ENCODE measurements at places on chromosomes 13 and 19. TPM values are rescaled to one million over a fixed set of nuclear protein-coding genes. Genes with fewer than 3 reads are reported as not detected.

The EDDM13 gene
- not detected for total RNA-seq

The NECTIN2 gene
- 0.71 TPM for total RNA-seq

The ELAVL3 gene
- not detected for total RNA-seq

The NLRP7 gene
- total RNA-seq = not detected

The USP12 gene
- 40.6 TPM for total RNA-seq

The COX6B2 gene
- 0.81 TPM for total RNA-seq

The IGSF23 gene
- not detected for total RNA-seq

The ZNF226 gene
- 10.7 TPM for total RNA-seq

DNA sequence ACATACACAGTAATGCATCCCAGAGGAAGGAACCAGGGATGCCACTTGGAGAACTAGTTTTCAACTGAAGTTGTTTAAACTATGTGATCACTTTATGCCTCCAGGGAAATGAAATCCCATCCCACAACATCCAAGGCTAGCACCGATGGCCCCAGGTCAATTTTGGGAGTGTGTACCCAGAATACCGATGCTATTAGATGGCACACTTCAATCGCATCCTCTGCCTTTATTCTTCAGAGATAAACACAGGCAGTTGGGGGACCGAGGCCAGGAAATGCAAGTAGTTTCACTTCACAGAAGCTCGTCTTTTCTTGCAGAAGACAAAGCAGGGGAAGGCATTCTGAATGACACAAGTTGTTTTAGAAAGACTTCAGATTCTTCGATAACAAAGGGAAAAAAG lies 13.8 kb downstream of the STK24 start:
- peak; percentile 57 for DNase-seq
- H3K4me1 ChIP-seq = peaks cover 81% of the 10 kb centered on the region
- peak overlapping the region; percentile 82 for H3K4me3 ChIP-seq
- peaks cover 21% of the 10 kb centered on the region for H3K36me3 ChIP-seq
- peak overlapping the region; percentile 72 for H3K27ac ChIP-seq

GRCh38 chr19:4258181-4258580 lies 11.3 kb downstream of the YJU2 start:
- H3K27me3 ChIP-seq = no peaks in the 10 kb centered on the region
- DNase-seq = no peak
- no peaks in the 10 kb centered on the region for H3K4me1 ChIP-seq
- no peak overlapping the region for H3K27ac ChIP-seq
- H3K36me3 ChIP-seq = peaks cover 34% of the 10 kb centered on the region

DNA sequence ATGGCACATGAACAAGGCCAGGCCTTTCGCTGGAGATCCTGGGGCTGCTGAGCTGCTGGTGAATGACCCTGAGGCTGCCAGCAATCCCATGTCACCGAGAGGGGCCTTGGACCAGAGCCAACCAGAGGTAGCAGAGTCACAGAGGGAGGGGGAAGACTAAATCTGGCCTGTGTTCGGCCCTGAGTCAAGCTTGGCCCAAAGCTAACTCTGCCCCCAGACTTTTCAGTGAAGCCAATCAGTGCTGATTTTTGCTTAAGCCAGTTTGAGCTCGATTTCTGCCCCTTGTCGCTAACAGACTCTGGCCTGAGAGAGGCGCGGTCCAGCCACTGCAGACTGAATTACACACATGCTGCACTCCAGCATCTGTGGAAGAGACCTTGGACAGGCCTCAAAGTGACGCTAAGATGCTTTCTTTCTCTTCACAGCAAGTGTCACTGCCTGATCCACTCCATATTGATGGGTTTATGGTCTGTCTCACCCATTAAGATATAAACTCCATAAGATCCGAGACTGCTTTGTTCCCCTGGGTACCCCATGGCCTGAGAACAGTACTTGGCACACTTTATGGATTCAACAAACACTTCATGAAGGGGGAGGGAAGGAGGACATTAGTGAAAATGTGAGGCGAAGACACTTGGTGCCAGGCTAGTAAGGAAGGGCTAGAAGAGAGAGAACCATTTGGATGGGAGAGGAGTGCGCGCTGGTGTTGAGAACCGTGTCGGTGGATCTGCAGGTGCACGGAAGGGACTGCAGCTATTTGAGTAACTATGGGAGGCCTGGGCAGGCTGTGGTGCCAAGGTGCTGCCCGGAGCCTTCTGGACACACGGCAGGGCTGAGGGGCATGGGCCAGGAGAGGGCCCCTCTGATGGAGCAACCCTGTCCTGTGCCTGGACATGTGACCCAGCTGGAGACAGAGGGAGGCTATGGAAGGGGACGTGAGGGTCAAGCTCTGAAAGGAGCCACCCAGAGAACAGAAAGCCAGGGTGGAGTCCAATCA lies 17.6 kb downstream of the RANBP3 start:
- peaks cover 3% of the 10 kb centered on the region for H3K36me3 ChIP-seq
- H3K27ac ChIP-seq = peak overlapping the region; percentile 98
- DNase-seq = no peak
- no peaks in the 10 kb centered on the region for H3K27me3 ChIP-seq
- H3K4me1 ChIP-seq = peaks cover 92% of the 10 kb centered on the region

- no peaks in the 10 kb centered on the region for H3K27me3 ChIP-seq
- H3K36me3 ChIP-seq = no peaks in the 10 kb centered on the region
- H3K4me3 ChIP-seq = no peak overlapping the region
- peaks cover 6% of the 10 kb centered on the region for H3K4me1 ChIP-seq
Observed at GRCh38 chr13:31824705-31825517, 85.6 kb downstream of the RXFP2 start.

DNA sequence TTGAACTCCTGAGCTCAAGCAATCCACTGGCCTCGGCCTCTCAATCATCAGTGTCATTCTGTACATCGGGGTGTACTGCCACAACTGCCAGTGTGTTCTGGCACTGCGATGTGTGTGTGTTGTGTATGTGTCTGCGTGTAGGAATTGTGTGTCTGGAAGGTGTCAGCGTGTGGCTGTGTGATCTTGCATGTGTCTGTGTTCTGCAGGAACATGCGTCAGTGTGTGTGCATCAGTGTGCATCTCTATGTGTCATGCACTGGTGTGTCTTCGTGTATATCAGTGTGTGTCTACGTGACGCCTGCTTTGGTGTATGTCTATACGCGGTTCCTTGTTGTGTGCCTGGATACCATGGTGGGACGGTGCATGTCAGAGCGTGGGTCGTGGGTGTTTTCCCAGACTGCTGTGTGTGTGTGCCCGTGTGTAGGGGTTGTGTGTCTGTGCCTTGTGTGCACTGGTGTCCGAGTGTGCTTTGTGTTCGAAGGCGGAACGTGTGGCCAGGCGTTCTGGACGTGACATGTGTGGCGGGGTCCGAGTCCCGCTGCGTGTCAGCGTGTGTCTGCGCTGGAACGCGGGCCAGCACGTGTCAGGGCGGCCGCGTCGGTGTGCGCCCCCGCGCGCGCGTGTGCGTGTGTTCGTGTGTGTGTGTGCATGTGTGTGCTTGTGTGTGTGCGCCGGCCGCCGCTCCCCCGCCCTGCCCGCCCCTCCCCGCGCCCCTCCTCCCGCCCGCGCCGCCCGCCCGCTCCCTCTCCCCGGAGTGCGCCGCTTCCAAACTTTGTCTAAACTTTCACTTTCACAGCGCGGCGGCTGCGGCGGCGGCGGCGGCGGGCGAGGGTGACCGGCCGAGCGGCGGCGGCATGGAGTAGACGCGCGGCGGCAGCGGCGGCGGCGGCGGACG lies at the start of gene NFIX:
Gene NFIX, plus strand, starts transcription at position 775 of the 895 bp plus-strand sequence. CDS start 363 bp downstream, outside the sequence.
- H3K4me3 ChIP-seq = peak within 1 kb of the TSS; percentile 76
- H3K4me1 ChIP-seq = peaks cover 6% of the 10 kb centered on the region
- peak; percentile 71 for DNase-seq
- peak within 1 kb of the TSS; percentile 16 for H3K27ac ChIP-seq
- H3K36me3 ChIP-seq = no peaks in the 10 kb centered on the region
- peaks cover 9% of the 10 kb centered on the region for H3K27me3 ChIP-seq

DNA sequence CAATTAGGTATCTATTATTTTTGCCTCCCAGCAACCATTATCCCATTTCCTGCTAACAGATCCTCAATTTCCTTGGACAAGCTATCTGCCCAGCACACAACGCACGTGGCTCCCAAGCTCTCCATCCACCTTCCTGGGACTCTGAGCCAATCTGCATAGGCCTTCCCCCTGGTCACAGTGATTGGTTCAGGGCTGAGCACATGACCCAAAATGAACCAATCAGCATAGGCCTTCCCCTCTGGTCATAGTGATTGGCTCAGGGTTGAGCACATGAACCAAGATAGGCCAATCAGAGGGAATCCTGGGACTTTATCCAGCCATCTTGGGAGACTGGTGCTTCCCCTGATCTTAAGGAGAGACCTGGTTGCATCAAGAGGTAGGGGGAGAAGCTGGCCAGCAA lies 5.8 kb downstream of the CPAMD8 start:
- H3K27me3 ChIP-seq = peaks cover 17% of the 10 kb centered on the region
- no peak for DNase-seq
- H3K4me1 ChIP-seq = peaks cover 1% of the 10 kb centered on the region
- H3K4me3 ChIP-seq = no peak overlapping the region
- H3K36me3 ChIP-seq = peaks cover 9% of the 10 kb centered on the region
- H3K27ac ChIP-seq = no peak overlapping the region

DNA sequence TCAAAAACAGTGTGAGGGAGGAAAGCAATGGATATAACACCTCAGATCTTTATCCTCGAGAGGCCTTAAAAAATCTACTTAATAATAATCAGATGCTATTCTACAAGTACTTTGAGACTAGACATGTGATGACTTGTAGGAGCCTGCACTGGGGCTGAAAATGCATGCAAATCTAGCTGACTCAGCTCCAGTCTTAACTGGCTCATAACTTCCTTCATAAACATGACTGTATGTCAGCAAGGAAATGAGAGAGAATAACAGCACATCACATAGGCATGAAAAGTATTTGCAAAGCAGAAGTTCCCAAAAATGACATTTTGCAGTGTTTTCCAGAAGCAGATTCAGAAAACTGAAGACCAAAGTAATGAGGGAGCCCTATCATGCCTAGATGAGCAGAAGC lies 38.1 kb downstream of the PSG5 start:
- H3K4me3 ChIP-seq = no peak overlapping the region
- DNase-seq = no peak
- no peaks in the 10 kb centered on the region for H3K4me1 ChIP-seq
- no peak overlapping the region for H3K27ac ChIP-seq

DNA sequence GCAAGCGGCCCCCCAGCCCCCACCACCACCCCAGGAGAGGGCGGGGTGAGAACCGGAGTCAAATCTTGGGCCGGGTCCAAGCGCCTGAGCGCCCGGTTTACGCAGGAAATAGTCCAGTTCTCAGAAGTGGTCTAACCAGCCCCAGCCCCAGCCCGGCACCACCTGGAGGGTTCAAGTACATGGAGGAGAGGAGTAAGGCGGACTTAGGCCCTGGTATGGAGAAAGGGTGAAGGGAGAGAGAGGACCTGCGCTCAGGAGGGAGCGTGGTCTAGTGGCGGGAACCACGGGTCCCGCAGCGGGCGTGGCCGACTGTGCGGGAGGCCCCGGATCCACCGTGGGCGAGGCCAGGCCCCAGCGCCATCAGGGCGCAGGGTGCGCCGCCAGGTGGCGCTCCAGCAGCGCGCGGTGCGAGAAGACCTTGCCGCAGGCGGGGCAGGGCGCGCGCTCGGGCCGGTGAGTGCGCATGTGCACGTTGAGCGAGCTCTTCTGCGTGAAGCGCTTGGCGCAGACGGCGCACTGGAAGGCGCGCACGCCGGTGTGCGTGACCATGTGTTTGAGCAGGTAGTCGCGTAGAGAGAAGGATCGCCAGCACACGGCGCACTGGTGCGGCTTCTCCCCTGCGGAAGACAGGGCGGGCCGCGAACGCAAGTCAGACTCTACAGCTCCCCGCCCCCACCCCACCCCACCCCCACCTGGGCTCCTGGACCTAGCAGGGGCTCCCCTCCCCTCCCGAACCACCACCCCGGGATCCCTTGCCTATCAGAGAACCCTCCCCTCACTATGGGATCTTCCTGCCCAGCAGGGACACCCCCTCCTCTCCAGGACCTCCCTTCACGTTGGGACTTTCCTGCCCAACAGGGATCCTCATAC lies 2.1 kb upstream of the SLC27A5 start:
- H3K27ac ChIP-seq = peak overlapping the region; percentile 91
- peak; percentile 98 for DNase-seq
- peaks cover 15% of the 10 kb centered on the region for H3K36me3 ChIP-seq
- peaks cover 26% of the 10 kb centered on the region for H3K4me1 ChIP-seq
- H3K4me3 ChIP-seq = peak overlapping the region; percentile 83

DNA sequence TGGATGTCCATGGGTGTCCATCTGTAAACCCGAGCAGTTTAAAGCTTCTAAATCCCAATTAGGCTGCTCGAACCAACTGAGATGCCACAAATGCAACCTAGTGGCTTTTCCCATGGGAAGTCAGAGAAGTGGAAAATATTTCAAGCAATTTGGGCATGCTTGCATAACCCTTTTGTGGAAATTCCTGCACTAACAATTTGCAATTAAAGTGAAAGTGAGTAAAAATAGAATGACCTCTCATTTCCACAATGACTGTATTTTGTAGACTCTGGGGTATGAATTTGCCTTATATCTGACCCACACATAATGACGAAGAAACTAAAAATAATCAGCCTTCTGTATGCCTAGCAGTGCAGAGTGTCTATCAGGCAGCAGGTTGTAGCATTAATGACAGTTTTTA lies 91.8 kb upstream of the TSC22D1 start:
- no peak overlapping the region for H3K4me3 ChIP-seq
- H3K27me3 ChIP-seq = peaks cover 3% of the 10 kb centered on the region
- no peak for DNase-seq
- H3K27ac ChIP-seq = no peak overlapping the region
- H3K4me1 ChIP-seq = no peaks in the 10 kb centered on the region
- no peaks in the 10 kb centered on the region for H3K36me3 ChIP-seq

DNA sequence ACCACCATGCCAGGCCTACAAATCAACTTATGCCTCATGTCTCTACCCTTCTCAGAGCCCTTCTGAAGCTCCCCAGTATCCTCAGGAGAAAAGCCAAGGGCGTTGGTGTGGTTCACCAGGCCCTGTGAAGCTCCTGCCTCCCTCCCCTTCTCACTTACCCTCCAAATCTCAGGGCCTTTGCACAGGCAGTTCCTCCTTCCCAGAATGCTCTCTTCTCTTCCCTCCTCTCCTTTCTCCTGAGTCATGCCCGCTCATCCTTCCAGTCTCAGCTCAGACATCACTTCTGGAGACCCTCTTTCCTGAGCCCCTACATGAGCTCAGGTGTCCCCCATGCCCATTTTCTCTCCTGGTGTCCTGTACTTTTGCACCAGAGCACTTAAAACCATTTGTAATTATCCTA lies 20.5 kb downstream of the HIF3A start:
- no peaks in the 10 kb centered on the region for H3K27me3 ChIP-seq
- DNase-seq = no peak
- H3K27ac ChIP-seq = no peak overlapping the region
- no peaks in the 10 kb centered on the region for H3K4me1 ChIP-seq
- no peaks in the 10 kb centered on the region for H3K36me3 ChIP-seq
- no peak overlapping the region for H3K4me3 ChIP-seq

- H3K4me1 ChIP-seq = peaks cover 25% of the 10 kb centered on the region
- H3K27ac ChIP-seq = no peak overlapping the region
- H3K27me3 ChIP-seq = peaks cover 9% of the 10 kb centered on the region
- H3K4me3 ChIP-seq = no peak overlapping the region
Observed at GRCh38 chr13:46345398-46345797, 41.7 kb downstream of the RUBCNL start.

GRCh38 chr19:16383584-16384161 lies 59.0 kb downstream of the KLF2 start:
- H3K36me3 ChIP-seq = peaks cover 30% of the 10 kb centered on the region
- H3K4me3 ChIP-seq = no peak overlapping the region
- H3K27me3 ChIP-seq = no peaks in the 10 kb centered on the region
- peaks cover 39% of the 10 kb centered on the region for H3K4me1 ChIP-seq
- DNase-seq = no peak

GRCh38 chr13:39612023-39612637 lies 9.1 kb upstream of the LHFPL6 start:
- peak; percentile 53 for DNase-seq
- H3K27me3 ChIP-seq = peaks cover 5% of the 10 kb centered on the region
- H3K4me3 ChIP-seq = no peak overlapping the region
- H3K27ac ChIP-seq = no peak overlapping the region

GRCh38 chr13:100089465-100090032 lies 656 bp downstream of the PCCA start:
- H3K27me3 ChIP-seq = no peaks in the 10 kb centered on the region
- H3K36me3 ChIP-seq = no peaks in the 10 kb centered on the region
- no peak for DNase-seq
- H3K4me3 ChIP-seq = peak overlapping the region; percentile 95
- peak overlapping the region; percentile 36 for H3K27ac ChIP-seq
